Smooth muscle cell of the umbilical artery (primary cell): ENCODE measurements at places on chromosomes 4 and X. TPM values are rescaled to one million over a fixed set of nuclear protein-coding genes. Genes with fewer than 3 reads are reported as not detected.

Gene HSD17B13
- total RNA-seq, result 0.05 and 0.30 TPM in 2 replicates

Gene MCF2
- total RNA-seq, result 0.09 TPM in 1 of 2 replicates, not detected in the other

Gene ITM2A
- total RNA-seq, result not detected in 2 replicates

Gene SMAD1
- 12.1 and 16.9 TPM in 2 replicates for total RNA-seq

Gene PF4V1
- 0.78 and 9.2 TPM in 2 replicates for total RNA-seq

Gene SPACA5B
- not detected in 2 replicates for total RNA-seq

Gene PSMD10
- total RNA-seq, result 96.1 and 142 TPM in 2 replicates

Gene HMGB2
- 17.5 and 57.5 TPM in 2 replicates for total RNA-seq

Gene GABRE
- 28.9 and 41.3 TPM in 2 replicates for total RNA-seq

Gene SEC24B
- 15.1 and 23.9 TPM in 2 replicates for total RNA-seq

Gene ZNF518B
- 37.4 and 39.5 TPM in 2 replicates for total RNA-seq

Gene PPID
- total RNA-seq, result 25.2 and 34.5 TPM in 2 replicates

Gene PCDH10
- 73.0 and 99.5 TPM in 2 replicates for total RNA-seq

Gene CT47B1
- not detected in 2 replicates for total RNA-seq

Gene GAGE12E
- not detected in 2 replicates for total RNA-seq

Gene CXCL8
- 187 and 306 TPM in 2 replicates for total RNA-seq

Gene SCFD2
- total RNA-seq, result 31.5 and 51.7 TPM in 2 replicates

Gene NUDT11
- 8.0 and 10.7 TPM in 2 replicates for total RNA-seq

Gene PABPC1L2A
- not detected in 2 replicates for total RNA-seq

Gene TRIM60
- total RNA-seq, result not detected in 2 replicates

Gene CSAG1
- total RNA-seq, result not detected in 2 replicates

Gene SLC16A2
- 13.1 and 14.3 TPM in 2 replicates for total RNA-seq

Gene TMPRSS11A
- total RNA-seq, result not detected in 2 replicates
